ENCODE measurements at places on chromosomes 3 and 15.

GRCh38 chr15:69009341-69009740, 5.2 kb upstream of the NOX5 start:
- DNase-seq, result no peak

- DNase-seq, result no peak
Observed at GRCh38 chr3:130906374-130906995, 12.6 kb downstream of the ATP2C1 start.

GRCh38 chr3:49787182-49787464, 781 bp upstream of the IP6K1 start:
- DNase-seq, result no peak

- DNase-seq, result no peak
Observed at GRCh38 chr3:150757364-150757763, 5.6 kb downstream of the SIAH2 start.

DNA sequence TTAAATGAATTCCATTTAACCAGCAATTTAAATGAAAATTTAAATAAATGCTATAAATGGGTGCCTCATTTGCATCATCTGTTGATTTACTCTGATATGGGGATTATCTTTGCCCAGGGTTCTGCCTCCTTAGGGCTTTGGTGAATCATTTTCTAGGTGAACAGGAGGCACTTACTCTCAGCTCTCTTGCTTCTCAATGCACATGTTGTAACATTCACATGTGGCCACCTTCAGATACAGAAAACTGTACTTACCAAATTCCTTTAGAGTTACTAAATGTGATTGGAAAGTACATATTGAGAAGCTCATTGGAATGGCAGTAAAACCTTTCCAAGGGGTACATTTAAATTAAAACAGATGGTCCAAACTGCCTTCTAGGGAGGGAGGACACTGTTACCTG, 20.8 kb downstream of the GADL1 start:
- no peak for DNase-seq

GRCh38 chr15:34973512-34973911, 4.0 kb upstream of the AQR start:
- DNase-seq, result no peak

GRCh38 chr3:137692803-137693431, 71.2 kb upstream of the SOX14 start:
- DNase-seq, result no peak

DNA sequence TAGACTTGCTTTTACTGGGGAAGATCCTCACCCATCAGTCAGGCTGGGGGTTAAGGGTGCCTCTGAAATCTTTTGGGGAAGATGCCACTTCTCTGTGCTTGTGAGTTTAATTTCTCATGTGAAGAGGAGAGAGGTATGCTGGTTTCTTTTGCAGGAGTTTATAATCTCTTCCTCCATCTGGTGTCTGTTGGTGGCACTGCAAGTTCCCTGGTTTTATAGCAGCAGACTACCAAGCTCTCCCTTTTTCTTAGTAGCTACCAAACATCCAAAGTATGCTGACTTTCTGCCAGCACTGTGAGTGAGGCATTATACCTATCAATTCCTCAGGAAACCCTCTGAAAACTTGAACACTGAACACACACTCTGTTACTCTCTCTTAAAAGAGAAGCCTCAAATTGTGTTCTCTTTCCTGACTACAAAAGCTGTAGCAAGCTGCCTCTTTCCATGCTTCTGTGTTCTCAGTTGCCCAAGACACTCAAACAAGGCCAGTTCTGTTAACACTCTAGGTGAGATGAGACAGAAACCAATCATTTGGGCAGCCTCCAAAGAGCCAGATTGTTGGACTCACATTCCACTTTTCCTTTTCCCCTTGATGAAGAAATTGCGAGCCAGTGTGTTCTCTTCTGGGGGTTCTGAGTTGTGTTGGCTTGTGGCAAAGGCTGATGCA, 299.5 kb downstream of the GAP43 start:
- no peak for DNase-seq

DNA sequence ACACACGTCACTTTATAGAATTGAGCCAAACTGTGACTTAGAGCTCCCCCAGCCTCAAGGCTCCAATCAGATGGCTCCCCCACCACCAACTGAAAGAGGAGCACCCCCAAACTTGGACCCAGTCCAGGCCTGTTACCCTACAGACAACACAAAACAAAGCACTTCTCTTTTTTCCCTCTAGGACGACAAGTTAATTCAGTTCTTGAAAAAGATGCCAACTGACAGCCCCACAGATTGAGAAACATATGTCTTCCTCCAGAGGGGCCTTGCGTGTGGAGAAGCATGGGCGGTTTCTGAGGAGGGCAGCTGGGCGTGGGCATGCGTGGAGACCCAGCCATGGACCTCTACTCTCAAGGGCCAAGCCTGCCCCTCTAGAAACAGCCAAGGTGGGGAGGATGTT, 229.5 kb downstream of the SHQ1 start:
- no peak for DNase-seq

DNA sequence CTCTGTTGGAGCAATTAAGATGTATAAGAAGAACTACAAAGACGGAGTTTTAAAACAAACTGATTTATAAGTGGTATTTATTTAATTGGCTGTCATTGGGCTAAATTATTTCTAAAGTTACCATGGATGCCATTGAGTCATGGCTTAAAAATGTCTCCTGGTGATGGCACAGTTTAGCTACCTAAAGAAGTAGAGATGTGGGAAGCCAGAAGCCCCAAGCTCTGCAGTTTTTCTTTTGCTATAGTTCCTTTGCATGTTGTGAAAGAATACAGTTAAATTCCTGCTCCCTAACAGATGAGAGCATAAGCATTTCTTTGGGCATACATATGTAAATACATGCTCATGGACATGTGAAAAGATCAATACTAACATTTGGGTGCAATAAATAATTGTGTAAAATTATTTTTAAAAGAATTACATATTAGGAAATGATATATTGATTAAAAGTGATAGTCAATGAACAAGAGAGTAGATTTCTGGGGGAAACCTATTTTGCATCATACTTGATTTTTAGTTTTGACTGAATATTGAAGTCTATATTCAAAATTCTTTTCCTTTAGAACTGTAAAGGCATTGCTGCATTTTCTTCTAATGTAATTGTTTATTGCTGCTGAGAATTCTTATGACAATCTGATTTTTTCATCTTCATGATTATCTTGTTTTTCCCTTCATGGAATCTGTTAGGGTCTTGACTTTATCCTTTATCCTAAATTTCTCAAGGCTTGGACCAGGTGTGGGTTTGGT, 2.1 kb downstream of the OPA1 start:
- DNase-seq, result no peak

- DNase-seq, result peak; percentile 25
Observed at GRCh38 chr3:55484801-55485791, 2.0 kb downstream of the WNT5A start.

DNA sequence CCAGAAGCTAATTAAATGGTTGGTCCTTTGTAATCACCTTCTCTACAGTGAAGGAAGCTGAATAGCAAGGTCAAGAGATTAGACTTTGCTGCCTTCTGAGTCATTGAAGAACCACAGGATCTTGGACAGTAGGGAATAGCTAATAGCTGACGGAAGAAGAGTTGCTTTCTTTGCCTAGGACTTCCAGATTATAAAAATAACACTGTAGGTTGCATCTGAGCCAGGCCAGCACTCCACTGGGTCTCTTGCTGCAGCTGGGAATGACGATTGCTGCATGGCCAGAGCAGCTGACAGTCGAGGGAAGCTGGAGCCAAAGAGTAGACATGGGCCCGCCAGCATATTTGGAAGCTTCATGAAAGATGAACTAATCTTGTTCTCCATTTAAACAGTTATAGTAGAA, 81.5 kb upstream of the KCNMB2 start:
- DNase-seq, result no peak

GRCh38 chr15:59543721-59544547, 67.6 kb upstream of the GCNT3 start:
- no peak for DNase-seq

GRCh38 chr3:141710888-141711616, 27.0 kb upstream of the RNF7 start:
- DNase-seq, result no peak

DNA sequence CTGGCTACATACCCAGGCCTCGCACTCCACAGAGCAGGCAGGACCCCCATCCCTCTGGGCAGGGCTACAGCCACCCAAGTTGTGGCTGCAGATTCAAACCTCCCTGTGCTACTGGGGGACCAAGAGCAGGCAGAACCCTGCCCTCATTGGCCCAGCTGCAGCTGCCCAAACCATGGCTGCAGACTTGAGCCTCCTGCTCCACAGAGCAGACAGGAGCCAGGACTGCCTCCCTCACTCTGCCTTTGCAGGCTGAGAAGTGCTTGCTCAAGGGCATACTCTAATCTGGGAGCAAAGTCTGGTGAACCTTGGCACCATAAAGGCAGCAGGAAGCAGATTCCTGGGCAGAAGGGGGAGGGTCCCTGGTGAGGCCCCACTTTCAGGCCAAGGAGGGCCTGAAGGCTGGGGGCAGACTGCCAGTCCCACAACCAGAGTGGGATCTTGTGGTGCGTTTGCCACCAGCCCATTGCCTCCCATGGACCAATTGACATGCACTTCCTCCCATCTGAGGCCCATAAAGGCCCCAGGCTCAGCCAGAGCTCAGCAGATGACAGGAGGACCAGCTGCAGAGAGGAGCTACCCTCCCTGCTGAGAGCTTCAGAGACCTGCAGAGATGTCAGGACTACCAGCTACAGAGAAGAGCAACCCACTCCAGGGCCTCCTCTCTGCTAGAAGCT, 64.2 kb upstream of the EPHA6 start:
- no peak for DNase-seq

DNA sequence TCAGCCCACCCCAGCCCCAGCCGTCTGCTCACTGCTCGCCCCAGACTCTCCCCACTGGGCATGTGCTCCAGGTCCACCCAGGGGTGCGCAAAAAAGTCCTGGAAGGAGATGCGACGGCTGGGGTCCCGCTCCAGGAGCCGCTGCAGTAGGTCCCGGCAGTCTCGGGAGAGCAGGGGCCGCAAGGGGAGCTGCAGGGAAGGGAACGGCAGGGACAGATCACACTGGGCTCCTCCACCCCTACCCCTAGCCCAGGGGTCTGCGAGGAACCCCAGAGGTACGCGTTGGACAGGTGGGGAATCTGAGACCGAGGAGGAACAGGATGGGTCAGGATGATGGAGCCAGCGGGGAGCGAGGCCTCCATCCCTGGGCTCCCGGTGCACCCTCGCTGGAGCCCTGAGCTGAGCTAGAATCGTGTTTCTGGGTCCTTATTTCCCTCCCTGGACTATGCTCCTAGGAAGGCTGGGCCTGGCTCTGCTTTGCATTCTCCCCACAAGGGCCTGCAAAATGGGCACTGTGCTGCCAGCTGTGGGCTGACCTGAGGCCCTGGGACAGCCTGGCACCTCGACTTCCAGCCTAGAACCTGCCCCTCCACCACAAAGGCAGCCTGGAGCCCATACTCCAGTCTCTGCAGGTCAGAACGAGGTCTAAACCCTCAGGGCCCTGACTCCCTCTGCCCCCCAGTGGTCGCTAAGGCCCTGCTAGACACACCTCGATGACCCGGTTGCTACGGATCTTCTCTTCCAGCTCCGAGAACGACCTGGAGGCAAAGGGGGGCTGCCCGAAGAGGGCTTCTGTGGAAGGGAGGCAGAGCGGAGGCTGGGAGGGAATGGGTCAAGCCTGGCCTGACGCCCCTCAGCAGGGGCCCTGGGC, 3.2 kb downstream of the ULK3 start:
- no peak for DNase-seq

- no peak for DNase-seq
Observed at GRCh38 chr15:99514306-99514705, 51.5 kb upstream of the MEF2A start.

DNA sequence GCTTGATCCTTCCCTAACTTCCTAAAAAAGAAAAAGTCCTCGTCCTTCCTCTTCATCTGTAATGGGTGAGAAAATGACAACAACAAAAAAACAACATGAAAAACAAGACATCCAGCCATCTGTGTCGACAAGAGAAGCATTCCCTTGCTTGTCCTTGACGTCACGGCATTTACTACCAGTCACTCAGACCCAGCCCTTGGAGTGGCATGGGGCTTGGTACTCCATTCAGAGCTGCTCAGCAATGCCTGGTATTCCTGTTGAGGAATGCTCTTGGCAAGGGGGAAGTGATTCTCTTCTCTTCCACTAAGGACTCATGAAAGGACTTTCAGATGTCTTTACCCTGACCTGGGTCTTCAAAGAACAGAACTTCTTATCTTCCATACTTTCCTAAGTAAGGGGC, 339.7 kb upstream of the RASGRP1 start:
- DNase-seq, result no peak

GRCh38 chr3:72113564-72113963, 328.6 kb upstream of the PROK2 start:
- no peak for DNase-seq

GRCh38 chr3:39755100-39755499, 54.3 kb upstream of the MYRIP start:
- DNase-seq, result no peak

DNA sequence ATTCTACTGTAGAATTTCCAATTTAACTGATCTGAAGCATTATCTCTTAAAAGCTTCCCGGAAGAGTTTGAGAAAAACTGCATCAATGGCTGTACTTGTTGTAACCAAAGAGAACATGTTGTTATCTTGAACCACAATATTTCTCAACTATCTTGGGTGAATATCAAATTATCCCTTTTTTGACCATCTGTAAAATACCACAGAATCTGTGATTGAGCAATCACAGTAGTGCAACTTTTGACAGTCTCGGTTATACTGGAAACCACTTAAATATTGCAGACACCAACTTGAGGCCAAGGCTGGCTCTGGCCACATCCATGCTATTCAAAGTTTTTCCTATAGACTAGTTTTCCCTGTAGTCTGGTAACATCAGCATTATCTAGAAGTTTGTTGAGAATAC, 842.8 kb upstream of the EPHA6 start:
- no peak for DNase-seq

GRCh38 chr15:51290720-51291119, 47.7 kb downstream of the CYP19A1 start:
- DNase-seq, result no peak

DNA sequence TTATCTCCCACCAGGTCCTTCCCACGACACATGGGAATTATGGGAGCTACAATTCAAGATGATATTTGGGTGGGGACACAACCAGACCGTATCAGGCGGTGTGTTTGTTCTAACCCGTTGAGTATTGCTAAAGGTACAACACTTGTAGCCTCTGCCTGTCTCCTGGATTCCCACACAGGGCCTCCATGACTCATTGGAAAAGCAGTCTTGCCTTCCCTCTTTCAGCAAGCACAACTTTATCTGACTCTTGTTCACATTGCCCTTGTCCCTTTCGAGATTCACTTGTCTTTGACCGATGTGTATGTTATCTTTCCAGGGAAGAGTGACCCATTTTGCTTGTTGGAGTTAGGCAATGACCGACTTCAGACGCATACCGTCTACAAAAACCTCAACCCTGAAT, 152.3 kb downstream of the MCTP2 start:
- no peak for DNase-seq

DNA sequence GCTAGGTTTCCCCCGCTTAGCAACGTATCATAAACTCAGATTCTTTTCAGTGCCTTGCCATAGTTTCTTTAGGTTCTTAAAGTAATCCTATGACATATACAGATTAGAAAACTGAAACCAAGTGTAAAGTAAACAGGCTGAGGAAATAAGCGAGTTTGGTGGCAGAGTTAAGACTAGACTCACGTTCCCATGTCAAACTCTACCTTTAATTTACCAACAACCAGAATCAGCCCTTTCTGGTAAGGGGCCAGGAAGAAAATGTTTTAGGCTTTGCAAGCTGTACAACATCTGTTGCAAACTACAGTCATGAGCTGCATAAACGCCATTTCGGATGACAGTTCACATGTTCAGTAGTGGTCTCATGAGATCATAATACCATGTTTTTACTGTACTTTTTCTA, 128.0 kb upstream of the PRICKLE2 start:
- DNase-seq, result no peak
